Endothelial cell (in vitro differentiated cells): ENCODE measurements at places on chromosomes 13 and 19.

DNA sequence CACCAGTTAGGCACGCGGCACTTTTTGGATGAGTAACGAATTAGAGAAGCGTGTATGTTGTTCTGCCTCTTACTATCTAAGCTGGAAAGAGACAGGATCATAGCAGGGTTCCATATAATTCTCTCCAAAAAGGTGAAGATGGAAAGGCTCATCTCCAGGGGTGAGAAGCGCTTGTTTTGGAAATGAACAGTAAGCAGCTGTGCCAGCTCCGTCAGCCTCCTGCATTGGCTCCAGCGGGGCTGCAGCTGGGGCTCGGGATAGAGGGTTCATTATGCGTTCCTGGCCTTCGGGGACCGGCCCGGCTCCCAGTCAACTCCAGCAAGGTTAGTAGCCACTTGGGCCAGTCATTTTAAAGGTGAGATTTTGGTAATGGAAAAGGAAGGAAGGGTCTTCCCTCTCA lies 155.5 kb downstream of the COL4A1 start:
- no peak for DNase-seq

DNA sequence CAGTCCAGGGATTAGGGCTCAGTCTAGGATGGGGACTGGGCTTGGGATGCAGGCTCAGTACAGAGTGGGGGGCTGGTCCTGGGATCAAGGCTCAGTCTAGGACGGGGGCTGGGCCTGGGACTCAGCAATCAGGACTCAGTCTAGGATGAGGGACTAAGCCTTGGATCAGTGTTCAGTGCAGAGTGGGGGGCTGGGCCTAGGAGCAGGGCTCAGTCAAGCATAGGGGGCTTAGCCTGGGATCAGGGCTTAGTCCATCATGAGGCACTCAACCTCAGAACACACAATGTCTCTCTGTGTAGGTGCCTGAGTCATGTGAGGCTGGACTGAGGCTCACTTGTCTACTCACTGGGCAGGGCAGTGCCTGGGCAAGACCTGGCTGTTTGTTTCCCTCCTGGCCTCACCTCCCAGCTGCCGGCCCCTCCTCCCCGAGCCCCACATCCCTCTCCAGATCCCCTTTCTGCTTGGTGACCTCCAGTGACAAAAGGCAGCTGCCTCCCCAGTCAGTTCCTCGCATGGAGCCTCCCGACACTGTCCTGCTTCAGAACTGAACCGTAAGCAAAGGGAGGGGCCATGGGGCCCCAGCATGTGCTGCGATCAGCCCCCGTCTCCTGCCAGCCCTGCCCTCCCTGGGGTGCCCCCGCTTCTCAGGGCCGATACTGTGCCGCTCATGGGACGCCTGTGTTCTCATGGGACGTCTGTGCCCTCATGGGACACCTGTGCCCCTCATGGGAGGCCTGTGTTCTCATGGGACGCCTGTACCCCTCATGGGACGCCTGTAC lies 6.5 kb upstream of the S1PR4 start:
- no peak for DNase-seq

DNA sequence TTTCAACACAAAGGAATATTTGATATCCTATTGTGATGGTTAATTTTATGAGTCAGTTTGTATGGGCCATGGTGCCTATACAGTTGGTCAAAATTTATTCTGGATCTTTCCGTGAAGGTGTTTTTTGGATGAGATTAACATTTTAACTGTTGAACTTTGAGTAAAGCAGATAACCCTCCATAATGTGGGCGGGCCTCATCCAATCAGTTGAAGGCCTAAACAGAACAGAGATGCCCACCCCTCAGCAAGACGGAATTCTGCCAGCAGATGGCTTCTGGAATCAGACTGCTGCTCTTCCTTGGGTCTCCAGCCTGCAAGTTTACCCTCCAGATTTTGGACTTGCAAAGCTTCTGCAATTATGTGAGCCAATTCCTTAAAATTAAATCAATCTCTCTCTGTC lies 16.0 kb downstream of the CSNK1A1L start:
- DNase-seq, result no peak

- DNase-seq, result no peak
Measured at GRCh38 chr19:10780368-10780767, 55.6 kb downstream of the TMED1 start.

DNA sequence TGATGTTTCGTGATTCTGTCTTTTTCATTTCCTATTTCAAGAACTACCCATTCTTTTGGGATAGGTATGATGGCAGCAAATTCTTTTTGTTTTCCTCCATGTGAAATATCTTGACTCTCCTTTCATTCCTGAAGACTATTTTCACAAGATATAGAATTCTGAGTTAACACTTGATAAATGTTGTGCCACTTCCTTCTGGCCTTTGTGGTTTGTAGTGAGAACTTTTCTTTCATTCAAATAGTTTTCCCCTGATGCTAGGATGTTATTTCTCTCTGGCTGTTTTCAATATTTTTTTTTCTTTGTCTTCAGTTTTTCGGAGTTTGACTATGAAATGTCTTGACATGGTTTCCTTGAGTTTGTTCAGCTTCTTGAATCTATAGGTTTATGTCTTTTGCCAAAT lies 8.3 kb upstream of the TUBGCP3 start:
- no peak for DNase-seq

DNA sequence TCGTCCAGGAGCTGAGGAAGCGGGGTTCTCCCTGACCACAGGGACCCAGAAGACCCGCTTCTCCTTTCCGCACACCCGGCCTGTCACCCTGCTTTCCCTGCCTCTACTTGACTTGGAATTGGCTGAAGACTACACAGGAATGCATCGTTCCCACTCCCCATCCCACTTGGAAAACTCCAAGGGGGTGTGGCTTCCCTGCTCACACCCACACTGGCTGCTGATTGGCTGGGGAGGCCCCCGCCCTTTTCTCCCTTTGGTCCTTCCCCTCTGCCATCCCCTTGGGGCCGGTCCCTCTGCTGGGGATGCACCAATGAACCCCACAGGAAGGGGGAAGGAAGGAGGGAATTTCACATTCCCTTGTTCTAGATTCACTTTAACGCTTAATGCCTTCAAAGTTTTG lies 18.9 kb downstream of the VASP start:
- DNase-seq, result peak; percentile 50

GRCh38 chr13:112795277-112795676 lies 105.4 kb downstream of the ATP11A start:
- DNase-seq, result no peak

DNA sequence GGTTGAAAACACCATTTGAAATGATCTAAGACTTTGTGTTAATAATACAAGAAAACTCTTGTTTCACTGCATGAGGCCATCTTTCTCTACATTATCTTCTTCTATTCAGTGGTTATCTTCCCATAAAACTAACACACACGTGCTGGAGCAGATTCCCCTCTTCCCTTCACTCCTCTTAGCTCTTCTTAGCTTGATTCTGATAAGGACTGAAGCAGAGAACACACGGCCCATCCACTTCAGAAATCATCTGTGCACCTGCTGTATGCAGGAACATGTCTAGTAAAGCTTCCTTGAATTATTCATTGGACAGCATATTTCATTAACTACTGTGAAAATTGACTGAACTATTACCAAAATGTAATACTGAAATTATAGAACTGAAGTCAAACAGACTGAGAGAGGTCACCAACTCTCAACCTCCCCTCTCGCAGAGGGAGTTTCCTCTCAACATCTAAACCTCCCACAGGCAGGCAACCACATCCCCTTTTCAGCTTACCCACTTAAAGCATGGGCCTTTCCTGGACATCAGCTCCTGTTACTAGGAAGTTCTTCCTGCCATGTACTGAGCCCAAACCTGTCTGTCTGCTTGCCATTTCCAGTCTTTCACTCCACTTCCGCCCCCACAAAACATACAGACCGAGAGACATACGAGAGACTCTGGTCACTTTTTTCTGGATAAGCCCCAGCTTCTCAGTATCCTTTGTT lies 113.9 kb downstream of the CRYL1 start:
- peak; percentile 27 for DNase-seq

GRCh38 chr13:27772651-27773425 lies 19.4 kb upstream of the GSX1 start:
- DNase-seq, result no peak

GRCh38 chr19:16113727-16114126 lies 2.0 kb downstream of the RAB8A start:
- no peak for DNase-seq

DNA sequence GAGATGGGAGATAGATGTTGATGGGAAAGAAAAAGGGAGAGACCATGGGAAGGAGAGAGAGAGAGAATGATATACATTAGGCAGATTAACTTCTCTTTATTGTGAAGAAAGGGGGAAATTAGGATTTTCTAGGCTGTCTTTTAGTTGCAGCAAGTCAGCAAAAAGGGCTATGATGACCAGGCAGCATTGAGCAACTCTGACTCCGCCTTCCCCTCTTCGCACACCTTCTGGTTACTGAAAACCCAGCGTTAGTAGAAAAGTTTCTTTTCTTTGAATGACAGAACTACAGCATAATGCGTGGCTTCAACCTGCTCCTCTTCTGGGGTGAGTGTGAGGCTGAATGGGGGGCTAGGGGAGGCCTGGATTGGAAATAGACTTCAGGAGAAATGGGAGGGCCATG lies at the start of gene ADGRE1:
TSS of gene ADGRE1 (plus strand) at position 264 of the 400 bp plus-strand sequence. CDS start at position 294, 30 bp downstream.
- no peak for DNase-seq

- no peak for DNase-seq
Measured at GRCh38 chr13:91401920-91402319, 3.5 kb downstream of the GPC5 start.

- DNase-seq, result no peak
Measured at GRCh38 chr19:12943437-12944044, 2.1 kb upstream of the RAD23A start.

GRCh38 chr19:52735734-52736133 lies 890 bp upstream of the ZNF611 start:
- peak; percentile 73 for DNase-seq

GRCh38 chr13:95660981-95661581 lies 15.9 kb upstream of the DNAJC3 start:
- peak; percentile 14 for DNase-seq

- DNase-seq, result no peak
Measured at GRCh38 chr13:25660996-25661395, 289.2 kb downstream of the ATP8A2 start.

- DNase-seq, result no peak
Measured at GRCh38 chr19:31969016-31969415, 376.4 kb upstream of the ZNF507 start.

DNA sequence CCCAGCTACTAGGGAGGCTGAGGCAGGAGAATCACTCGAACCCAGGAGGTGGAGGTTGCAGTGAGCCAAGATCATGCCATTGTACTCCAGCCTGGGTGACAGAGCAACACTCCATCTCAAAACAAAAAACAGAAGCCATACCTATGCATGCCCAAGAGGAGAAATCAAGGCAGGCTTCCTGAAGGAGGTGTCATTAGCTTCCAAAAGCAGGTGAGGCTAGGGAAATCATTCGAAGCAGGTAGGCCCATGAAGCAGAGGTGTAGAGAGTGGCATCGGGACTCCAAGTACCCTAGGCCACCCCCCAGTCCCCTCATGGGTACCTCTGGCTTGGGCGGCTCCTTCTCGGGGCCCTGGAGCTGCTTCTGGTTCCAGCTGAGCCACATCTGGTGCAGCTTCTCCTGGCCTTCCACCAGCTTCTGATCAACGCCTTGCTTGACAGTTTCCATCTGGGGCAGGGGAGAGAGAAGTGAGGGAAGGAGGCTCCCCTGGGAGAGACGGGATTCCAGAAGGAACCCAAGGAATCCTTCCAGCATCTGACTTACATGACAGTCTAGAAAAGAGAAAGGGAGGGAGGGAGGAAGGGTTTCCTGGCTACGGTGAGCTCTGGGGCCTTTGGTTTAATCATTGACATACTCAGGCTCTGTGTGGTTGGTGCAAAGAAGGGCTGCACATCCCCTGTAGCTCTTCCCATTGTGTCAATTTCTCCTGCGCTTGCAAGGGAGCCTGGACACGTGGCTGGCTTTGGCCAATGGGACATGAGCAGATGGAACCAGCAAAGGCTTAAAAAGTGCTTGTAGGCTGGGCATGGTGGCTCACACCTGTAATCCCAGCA lies 13.1 kb upstream of the TICAM1 start:
- DNase-seq, result no peak

GRCh38 chr13:54424344-54424743 lies 1395.7 kb downstream of the OLFM4 start:
- DNase-seq, result no peak

GRCh38 chr19:14835011-14835410 lies at the start of the genes OR7A5 and OR7C1:
Gene OR7A5, minus strand, starts transcription at chr19:14835185. Its CDS starts 6,944 bp downstream, at chr19:14828241.
Gene OR7C1, minus strand, starts transcription at chr19:14835185. Its CDS starts 35,049 bp downstream, at chr19:14800136.
- DNase-seq, result no peak

DNA sequence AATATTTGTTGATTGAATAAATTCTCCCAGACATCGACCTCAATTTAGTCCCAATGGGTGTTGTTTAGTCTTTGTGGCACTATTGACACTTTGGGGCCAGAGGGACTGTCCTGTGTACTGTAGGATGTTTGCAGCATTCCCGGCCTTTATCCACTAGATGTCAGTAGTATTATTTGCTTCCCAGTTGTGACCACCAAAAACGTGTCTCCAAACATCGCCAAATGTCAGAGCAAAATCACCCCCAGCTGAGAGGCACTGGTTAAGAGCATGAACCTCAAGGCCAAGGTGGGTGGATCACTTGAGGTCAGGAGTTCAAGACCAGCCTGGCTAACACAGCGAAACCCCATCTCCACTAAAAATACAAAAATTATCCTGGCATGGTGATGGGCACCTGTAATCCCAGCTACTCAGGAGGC lies 15.4 kb downstream of the NLRP12 start:
- peak; percentile 40 for DNase-seq

DNA sequence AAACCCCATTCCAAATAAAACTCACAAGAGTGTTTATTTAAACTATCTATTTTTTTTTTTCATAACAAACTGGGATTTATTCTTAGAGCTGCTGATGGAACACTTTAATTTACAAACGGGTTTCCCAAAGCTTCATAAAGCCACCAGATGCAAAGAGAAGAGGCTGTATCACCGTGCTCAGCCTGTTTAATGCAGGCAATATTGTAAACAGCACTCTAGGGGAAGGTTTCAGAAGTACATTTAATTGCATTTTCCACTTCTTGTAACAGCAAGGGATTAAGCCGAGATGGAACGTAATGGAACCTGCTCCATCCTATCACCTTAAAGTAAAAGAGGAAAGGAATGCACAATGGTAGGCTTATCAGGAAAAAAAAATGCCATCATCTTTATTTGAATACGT lies 550.6 kb upstream of the ARGLU1 start:
- DNase-seq, result no peak

DNA sequence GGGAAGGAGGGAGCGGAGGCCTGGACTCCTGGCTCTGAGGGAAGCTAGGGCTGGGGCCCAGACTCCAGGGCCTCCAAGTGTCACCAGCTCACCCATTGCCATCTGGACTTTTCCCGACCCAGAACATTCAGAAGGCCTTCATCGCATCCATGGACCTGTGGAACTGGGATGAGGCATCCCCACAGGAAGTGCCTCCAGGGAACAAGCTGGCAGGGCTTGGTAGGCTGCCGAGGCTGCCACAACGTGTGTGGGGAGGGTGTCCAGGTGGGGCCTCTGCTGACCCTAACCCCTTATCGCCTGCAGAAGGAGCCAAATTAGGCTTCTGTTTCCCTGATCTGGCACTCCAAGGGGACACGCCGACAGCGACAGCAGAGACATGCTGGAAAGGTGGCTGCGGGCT lies 767 bp downstream of the ETV2 start:
- peak; percentile 48 for DNase-seq
